ENCODE measurements at places on chromosomes 1 and 21.

- DNase-seq = no peak
Observed at GRCh38 chr1:228226956-228227791, 19.3 kb downstream of the OBSCN start.

- no peak for DNase-seq
Observed at GRCh38 chr1:41153750-41154274, 88.3 kb downstream of the SCMH1 start.

DNA sequence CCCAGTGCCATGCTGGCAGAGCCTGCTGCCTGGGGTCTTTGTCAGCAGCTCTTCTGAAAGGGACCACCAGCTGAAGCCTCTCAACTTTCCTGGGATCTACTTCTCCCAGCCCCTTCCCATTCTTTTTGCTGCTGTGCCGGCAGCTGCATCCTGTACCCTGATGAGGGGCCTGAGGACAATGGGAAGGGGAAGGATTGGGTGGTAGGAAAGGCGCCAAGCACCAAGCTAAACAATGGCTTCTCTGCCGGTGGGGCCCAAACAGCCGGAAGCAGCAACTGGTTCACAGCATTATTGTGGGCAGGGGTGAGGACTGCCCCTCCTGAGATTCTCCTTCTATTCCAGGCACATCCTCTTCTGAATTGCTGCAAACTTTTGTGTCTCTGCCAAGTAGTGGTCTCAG, 5.0 kb upstream of the EFCAB14 start:
- no peak for DNase-seq

DNA sequence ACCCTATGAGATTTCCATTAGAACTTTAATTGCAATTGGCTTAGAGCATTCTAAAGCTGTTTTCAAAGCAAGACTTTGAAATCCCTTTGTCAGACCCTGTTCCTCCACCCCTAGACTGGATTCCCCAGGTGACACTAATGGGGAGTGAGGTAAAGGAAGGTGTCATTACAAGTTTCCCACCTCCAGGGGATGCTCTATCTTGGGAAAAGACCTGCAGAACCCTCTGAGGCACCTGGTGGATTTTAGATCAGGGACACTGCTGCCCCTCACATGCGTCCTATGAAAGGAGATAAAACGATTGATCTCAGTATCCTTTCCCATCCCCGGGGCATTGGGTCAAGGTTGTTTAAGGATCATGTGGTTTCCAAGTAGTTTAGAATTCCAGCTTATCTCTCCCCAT, 80.3 kb upstream of the RGS4 start:
- no peak for DNase-seq

DNA sequence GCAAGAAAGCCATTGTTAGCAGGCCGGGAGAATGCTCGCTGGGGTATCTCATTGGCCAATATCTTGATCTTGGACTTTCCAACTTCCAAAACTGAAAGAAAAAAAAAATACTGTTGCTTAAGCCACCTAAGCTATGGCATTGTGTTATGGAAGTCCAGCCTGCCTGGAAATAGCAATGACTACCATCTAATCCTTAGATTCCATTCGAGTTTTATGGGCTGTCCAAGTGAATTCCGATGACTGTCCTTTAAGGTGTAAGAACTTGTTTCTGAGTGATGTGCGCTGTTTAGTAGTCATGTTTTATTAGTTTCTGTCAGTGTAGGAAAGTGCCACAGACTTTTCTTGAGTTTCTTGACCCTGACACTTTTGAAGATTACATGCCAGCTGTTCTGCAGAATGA, 762.6 kb downstream of the USP25 start:
- no peak for DNase-seq

- peak; percentile 54 for DNase-seq
Observed at GRCh38 chr1:206544562-206545257, 37.4 kb downstream of the RASSF5 start.

DNA sequence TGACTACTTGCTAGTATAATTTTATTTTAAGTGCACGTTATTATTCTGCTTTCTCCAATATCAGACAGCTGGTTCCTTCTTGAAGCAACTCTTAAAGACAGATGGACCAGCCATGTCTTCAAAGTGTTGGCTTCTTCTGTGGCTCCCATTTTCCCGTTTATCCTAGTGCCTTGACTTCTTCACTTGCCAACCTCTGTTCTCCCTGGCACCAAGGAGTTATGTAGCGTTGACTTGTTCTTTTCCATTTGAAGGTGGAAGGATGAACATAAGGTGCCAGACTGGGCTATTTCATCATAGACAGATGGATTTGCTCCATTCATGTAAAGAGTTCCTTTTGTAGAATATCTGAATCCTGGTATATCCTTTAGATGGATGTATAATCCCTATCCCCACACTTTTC, 260.6 kb downstream of the DISC1 start:
- no peak for DNase-seq

GRCh38 chr1:15837931-15838330, 9.6 kb upstream of the SPEN start:
- DNase-seq = no peak

GRCh38 chr1:70546726-70547125, 135.7 kb downstream of the CTH start:
- no peak for DNase-seq

DNA sequence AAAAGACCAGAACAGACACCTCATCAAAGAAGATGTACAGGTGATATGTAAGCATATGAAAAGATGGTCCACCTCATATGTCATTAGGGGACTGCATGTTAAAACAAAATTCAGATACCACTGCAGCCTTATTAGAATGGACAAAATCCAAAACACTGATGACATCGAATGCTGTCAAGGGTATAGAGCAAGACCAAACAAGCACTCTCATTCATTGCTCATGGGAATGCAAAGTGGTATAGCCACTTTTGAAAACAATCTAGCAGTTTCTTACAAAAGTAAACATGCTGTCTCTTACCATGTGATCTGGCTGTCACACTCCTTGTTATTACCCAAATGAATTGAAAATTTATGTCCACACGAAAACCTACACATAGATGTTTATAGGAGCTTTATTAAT, 426.6 kb upstream of the ESRRG start:
- no peak for DNase-seq

GRCh38 chr1:79133774-79134364, 127.3 kb upstream of the ADGRL4 start:
- no peak for DNase-seq

DNA sequence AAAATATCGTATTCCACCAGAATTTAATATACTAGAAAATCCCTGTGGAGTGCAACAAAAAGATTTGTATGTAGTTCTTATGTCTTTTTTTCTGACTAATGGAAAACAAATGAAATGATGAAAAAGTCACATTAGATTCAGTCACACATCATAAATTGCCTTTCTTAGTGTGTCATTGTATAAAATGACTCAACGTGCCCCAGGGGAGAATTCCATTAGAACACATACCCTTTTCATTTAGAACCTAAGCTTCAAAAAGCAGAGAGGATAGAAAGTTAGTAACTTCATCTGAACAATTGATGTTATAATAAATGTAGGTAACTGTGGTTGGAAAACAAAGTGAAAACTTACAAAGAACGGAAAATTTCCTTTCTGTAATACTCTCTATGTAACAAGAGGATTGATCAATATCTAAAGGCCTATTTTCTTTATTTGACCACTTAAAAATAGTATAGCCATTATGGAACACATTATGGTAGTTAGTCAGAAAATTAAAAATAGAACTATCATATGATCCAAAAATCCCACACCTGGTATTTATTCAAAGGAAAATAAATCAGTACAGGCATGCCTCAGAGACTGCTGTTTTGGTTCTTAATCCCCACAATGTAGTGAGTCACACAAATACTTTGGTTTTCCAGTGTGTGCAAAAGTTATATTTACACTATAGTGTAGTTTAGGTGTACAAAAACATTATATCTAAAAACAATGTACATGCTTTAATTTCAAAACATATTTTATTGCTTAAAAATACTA, 1016.1 kb downstream of the KCNT2 start:
- no peak for DNase-seq

GRCh38 chr1:223831755-223832636, 13.8 kb downstream of the TP53BP2 start:
- DNase-seq = no peak

DNA sequence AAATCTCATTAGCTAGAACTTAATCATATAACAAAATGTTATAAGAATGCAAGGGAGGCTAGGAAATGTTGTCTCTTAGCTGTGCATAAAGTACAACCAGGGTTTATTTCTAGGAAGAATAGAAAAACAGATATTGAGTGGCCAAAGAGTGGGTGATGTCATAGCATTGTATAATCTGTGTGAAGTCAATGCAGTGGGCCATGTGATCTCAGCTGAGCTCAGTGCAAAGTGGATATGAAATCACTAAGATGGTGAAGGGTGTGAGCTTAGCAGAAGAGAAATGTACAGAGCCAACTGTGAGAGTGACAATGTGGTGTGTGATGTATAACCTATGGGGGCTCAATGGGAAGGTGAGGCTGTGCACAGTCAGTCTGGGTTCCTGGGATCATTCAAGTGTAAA, 29.7 kb upstream of the DUSP23 start:
- no peak for DNase-seq

DNA sequence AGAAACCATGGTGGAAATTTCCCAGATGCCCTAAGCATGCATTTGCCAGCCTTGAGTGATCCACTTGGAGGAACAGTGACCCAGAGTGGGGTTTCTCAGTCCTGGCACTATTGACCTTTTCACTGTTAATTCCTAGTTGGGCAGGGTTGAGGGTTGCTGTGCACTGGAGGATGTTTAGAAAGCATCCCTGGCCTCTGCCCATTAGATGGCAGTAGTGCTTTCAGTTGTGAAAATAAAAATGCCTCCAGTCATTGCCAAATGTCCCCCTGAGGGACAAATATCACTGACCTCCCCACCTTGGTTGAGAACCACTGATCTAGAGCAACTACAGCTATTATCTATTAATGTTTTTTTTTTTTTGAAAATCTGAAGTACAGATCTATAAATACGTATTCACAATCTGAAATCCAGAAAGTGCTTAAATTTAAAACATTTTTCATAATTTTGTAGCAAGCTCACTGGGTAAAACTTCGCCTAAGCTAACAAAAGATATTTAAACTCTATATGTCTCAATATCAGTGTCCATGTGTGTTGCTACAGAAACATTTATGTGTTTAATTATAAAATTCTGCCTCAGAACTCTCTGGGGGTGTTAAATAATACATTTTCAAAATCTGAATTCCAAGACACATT, 27.3 kb downstream of the F3 start:
- no peak for DNase-seq

- no peak for DNase-seq
Observed at GRCh38 chr1:109603229-109603628, 16.2 kb downstream of the GNAT2 start.

DNA sequence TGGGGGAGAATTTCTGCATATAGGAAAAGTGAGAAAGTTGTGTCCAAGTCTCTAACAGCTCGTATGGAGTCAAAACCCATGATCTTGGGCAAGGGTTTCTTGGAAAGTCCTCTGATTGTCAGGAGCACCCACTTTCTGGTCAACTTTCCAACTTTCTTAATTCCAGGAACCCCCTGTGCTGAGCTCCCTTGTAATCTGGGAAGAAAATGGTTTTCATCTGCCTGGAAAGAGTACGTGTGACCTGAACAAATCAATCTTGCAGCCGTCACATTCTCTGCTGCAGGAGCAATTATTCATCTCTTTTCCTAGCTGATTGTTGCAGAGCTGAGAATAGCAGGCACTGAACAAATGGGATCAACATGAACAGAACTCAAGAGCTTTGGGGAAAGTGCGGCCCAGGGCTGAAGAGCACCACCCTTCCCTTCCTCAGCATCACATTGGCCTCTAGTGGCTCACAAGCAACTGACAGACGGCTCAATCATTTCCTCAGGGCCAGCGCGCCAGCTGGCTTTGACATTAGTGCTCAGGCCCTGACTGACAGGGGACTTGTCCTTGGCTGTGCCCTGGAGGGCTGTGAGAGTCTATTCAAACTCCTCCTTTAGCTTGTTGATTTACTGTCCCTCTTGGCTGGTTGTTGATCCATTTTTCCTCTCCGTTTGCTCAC, 295.2 kb downstream of the HLX start:
- no peak for DNase-seq

- no peak for DNase-seq
Observed at GRCh38 chr1:107618539-107618938, 346.4 kb downstream of the VAV3 start.

DNA sequence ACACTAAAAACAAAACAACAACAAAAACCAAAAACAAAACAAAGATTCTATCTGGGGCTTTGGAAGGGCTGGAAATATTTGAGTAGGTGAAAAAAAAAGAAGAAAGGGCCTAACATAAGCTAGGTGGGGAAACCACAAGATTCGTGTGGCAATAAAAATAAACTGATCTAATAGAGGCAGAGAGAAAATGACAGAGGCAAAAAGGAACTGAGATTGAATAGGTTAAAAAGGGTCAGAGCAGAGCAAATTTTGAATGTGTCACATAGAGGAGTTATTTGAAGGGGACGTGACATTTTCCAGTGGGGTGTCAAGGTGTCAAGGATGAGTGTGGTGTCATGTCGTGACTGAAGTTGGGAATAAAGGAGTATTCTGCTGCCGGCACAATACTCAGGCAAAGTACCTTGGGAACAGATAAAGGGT, 65.2 kb upstream of the RALGPS2 start:
- no peak for DNase-seq

- DNase-seq = no peak
Observed at GRCh38 chr1:42214447-42214871, 49.9 kb upstream of the GUCA2A start.

GRCh38 chr1:21045351-21045750, 131.3 kb downstream of the EIF4G3 start:
- DNase-seq = no peak

GRCh38 chr1:48228156-48228555, 5.6 kb downstream of the SLC5A9 start:
- no peak for DNase-seq

GRCh38 chr21:26003404-26003803, 167.2 kb downstream of the APP start:
- DNase-seq = no peak

GRCh38 chr1:228956864-228957263, 221.6 kb downstream of the RHOU start:
- no peak for DNase-seq
